ENCODE measurements at places on chromosomes 12 and 14. TPM values are rescaled to one million over a fixed set of nuclear protein-coding genes. Genes with fewer than 3 reads are reported as not detected.

- DNase-seq = no peak
Measured at GRCh38 chr12:112898380-112898779, 8.4 kb upstream of the OAS1 start.

DNA sequence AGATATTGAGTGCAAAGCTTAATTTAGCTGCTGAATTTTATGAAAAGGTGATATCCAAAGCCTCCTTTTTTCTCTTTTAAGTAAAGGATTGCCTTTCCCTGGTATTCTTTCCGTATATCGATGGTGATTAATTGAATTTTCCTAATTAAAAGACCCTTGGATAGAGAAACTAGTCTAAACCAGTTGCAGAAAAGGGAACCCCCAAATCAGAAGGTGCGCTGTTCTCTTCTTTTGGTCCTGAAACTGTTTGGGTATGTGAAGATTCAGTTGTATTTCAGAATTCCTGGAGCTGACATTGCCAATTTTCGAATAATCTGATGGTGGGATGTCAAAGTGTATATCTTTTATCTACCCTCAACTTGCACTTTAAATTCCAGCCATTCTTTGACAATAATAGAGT, 1.9 kb downstream of the GPHN start:
- DNase-seq = no peak

GRCh38 chr12:27244689-27245488, 803 bp downstream of the STK38L start:
- DNase-seq = peak; percentile 51

- no peak for DNase-seq
Measured at GRCh38 chr12:66929121-66929520, 250.2 kb upstream of the GRIP1 start.

GRCh38 chr12:91111366-91112325, at the start of gene LUM:
Gene LUM (minus strand): TSS chr12:91111494. CDS start chr12:91108979, 2,515 bp downstream.
- peak; percentile 42 for DNase-seq

DNA sequence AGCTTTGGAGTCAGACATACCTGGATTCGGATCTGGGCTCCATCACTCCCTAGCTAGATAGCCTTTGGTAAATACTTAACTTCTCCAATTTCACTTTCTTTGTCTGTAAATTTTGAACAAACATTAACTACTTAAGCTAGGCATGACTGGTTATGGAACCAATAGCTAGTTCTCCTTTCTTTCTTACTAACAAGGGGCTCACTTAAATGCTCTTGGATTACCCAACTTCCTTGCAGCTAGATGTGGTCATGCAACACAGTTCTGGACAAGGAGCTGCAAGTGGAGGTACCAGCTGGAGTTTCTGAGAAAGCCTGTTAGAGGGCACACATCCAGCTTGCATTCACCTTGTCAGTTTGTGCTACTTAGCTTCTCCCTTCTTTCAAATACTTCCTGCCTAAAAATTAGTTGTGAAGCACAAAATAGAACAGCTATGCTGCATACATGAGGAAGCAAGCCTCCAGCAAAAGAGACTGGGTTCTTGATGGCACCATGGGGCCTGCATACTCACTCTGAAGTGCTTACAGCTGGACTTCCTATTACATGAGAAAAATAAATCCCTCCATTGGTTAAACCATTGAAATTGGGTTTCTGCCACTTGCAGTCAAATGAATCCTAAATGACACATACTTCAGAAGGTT, 210.1 kb upstream of the EEA1 start:
- no peak for DNase-seq

Gene POLR3B
- polyA plus RNA-seq = 5.5 TPM

Data from brain (organoid and tissue), 16 donors.